ENCODE measurements at places on chromosomes 2 and 18.

- DNase-seq = no peak
Measured at GRCh38 chr2:6510532-6510931, 355.2 kb downstream of the CMPK2 start.

DNA sequence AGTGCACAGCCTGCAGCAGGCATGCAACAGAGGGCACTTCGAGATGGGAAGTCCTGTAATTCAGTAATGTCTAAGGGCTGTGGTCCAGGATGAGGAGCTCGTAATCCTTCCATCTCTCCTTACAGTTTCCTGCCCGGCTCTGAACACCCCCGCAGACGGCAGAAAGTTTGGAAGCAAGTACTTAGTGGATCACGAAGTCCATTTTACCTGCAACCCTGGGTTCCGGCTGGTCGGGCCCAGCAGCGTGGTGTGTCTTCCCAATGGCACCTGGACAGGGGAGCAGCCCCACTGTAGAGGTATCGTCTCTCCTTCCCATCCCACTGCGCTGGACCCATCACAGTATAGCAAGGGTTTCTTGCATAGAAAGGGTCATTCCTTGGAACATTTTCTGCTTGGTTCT lies 26.7 kb downstream of the FBLN7 start:
- no peak for DNase-seq

DNA sequence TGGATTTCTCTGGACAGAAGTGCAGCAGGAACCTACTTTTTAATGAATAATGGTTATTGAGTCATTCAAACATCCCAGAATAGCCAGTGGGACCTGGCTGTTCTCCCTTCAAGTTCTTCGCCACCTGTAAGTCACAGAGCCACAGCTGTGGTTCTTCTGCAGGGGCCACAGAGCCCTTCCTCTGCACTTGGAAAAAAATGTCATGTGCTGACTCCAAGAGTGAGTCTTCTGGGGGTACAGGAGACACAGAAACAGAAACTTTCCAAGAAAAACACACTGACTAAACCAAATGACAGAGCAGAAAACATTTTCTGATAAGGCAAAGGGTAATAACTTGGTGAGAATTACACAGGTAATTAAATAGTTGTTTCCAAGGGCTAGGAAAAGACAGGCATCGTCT lies 68.7 kb upstream of the FN1 start:
- no peak for DNase-seq

- DNase-seq = no peak
Measured at GRCh38 chr2:28707592-28707991, 44.0 kb upstream of the PPP1CB start.

- DNase-seq = no peak
Measured at GRCh38 chr2:211408483-211408891, 852.1 kb downstream of the CPS1 start.

DNA sequence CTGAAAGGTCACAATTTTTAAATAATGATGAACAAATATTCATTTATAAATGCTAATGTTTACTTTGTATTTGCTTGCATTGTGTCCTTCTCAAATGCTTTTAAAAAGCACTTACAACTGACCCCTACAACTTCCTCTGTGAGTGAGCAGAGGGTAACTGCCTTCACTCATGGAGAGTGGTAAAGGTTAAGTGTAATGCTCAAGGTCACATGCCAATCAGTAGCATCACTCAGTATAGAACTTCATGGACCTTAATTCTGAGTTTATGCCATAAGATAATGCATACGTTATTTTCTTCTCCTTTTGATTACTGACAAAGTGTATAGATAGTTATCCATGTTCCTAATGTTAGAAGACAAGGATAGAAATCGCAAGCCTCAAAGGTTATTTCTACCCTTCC lies 91.8 kb upstream of the SERTAD2 start:
- no peak for DNase-seq

DNA sequence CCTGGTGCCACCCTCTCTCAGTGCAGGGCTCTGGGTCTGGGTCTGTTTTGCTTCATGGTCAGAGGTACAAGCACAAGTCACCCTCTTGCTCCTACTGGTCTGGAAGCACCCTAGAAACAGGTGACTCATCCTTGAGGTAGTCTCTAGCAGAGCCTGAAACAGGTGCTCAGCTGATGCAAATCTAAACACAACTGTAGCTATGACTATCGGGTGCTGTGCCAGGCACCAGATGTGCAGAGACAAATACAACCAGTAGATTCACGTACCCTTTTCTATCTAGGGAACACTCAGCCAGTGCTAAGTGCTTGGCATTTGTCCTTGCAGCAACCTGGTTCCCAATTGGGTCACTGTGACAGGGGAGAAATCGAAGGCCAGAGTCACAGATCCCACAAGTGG lies 140.9 kb upstream of the MYCN start:
- no peak for DNase-seq

DNA sequence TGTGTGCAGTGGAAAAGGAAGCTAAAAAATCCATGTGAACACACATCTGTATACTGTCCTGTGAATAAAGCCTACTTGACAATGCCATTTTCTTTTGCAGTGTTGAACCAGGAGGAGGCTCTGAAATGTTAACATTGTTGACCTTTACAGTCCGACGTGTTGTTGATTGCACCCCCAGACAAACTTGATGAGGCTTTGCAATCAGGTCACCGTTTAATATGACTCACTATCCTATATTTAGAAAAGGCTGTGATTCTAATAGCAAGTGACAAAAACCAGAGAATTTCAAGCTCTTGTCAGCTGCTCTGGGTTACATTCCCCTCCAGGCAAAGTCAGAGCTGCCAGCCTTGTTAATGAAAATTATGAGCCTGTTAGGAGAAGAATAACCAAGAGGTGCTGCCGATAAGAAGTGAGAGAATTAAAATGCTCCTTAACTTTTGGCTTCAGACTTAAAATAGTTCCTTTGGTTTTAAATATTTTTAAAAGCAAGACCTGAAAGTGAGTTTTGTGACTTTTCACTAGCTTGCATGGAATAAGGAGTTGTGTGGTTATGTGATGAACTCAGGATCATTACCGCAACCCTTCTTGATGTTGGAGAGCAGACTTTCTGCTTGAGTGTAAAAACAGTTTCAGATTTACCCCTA lies 162.1 kb downstream of the QPCT start:
- no peak for DNase-seq

Measured in NCI-H345 (cell line).